Activated naive CD4-positive, alpha-beta T cell treated with anti-CD3 and anti-CD28 coated beads, Interleukin-2, amount 50 U/mL, for 16 hours (primary cell): ENCODE measurements at places on chromosomes 4 and X.

DNA sequence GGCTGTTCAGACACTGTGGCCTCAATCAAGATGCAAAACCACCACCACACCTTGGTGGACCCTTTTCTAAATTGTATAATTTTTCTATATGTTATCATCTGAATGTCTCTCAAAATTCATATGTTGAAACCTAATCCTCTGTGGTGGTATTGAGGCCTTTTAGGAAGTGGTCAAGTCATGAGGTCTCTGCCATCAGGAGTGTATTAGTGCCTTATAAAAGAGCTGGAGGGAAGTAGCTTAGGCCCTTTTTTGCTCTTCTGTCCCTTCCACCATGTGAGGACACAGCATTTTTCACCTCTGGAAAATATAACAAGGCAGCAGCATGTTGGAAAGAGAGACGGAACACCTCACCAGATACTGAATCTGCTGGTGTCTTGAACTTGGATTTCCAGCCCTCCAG is 30.5 kb upstream of the DKK2 start:
- no peak for DNase-seq

DNA sequence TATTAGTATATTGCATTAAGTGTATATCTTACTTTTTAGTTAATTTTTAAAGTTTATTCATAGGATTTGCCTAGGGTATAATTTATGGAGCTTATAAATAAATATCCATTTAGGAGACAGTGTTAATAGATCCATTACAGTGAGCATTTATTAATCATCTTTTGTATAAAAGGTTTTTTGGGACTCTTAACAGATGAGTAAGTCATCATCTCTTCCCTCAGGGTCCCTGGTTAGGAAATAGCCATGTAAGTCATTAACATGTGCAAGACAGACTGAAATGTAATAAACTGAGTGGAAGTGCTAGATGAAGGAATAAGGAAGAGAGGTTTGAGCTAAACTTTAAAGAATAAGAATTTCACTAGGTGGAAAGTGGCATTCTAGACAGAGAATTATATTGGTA is 69.2 kb downstream of the PAQR3 start:
- no peak for DNase-seq

DNA sequence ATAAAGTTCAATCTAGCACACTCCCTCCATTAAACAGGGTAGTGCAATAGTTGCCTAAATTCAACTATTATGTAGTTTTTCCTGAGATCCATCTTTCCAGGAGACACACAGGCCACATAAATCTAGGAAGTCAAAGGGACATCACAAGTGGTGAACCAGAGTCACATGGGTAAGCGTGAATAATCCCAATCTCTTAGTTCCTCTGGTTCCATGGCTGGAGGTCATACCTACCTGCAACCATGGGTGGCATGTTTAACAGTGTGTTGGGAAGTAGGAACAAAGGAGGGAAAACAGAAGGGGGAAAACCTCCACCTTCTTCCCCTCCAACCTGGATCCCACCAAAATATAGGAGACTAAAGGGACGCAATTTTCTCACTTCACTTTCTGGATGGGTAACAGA is 2651.6 kb downstream of the ARAP2 start:
- DNase-seq, result no peak

DNA sequence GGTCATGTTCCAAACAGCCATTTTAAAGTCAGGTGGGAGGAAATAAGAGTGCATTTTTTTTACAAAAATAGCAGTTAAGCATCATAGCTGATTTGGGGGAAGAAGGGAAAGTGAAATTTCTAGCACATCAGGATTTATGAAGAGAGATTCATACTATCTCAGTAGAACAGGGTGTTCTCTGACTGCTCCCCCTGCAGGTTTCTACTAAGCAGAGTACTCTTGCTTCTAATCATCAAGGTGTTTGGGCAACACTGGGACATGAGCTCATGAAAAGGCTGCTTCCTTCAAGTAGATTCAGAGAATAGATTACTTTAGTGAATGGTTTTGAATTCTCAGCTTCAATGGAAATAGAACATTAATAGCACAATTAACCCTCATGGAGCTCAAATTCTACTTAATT is 591.4 kb upstream of the PCDH10 start:
- DNase-seq, result no peak

DNA sequence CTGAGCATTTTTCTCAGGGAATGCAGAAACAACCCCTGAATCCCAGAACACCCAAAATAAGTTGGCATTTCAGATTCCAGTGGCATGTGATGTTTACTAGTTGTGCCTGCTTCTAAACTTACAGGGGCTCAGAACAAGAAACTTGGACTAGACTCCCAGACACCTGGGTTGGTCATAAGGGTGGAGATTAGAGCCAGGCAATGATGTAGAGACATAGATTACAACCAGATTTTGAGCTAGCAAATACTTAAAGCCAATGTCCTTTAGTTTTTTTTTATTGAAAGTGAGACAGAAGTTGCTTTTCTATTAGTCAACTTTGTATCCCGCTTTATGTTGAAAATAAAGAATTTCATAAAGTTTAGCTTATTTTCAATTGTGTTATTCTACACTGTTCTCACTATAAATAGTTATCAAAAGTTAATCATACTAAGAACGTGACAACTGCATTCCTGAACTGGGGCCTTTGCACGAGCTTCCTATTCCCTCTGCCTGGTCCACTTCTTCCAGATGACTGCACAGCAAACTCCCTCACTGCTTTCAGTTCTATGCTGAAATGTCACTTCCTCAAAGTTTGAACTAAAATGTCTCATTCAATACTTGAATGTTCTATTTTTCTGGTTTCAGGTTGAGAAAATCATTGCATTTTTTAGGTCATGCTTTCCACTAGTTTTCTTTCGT is 224.7 kb upstream of the PPP1R2C start:
- DNase-seq, result no peak

DNA sequence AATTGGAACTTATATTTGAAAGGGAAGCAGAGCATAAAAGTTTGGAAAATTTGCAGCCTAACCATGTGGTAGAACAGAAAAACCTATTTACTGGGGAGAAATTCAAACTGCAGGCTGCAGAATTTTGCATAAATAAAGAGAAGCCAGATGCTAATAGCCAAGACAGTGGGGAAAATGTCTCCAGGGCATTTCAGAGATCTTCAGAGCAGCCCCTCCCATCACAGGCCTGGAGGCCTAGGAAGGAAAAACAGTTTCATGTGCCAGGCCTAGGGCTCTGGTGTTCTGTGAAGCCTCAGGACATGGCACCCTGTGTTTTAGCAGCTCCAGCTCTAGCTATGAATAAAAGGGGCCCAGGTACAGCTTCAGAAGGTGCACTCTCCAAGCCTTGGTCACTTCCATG is 648.7 kb upstream of the FRG1 start:
- no peak for DNase-seq
